ENCODE measurements at places on chromosomes 3 and 15.

- DNase-seq = no peak
These were observed 66.6 kb upstream of the PLCL2 start for GRCh38 chr3:16818194-16818593.

GRCh38 chr3:170707899-170708298 lies 122.0 kb upstream of the SLC7A14 start:
- DNase-seq = no peak

DNA sequence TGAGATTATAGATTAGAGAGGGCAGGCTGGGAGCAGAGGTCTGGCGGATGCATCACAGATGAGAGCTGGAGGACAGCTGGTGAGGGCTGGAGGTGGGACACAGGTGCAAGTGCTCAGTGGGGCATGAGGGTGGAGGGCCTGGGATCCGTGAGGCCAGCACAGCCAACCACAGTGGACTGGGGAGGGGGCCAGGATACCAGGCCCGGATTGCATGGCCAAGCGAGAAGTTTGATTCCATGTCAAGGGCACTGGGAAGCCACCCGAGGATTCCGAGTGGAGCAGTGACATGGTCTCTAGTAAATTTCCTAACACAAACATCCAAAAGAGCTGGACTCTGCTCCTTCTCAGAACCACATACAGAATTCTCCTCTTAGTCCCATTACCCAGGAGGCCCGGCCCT lies 44.0 kb upstream of the SLC41A3 start:
- no peak for DNase-seq

DNA sequence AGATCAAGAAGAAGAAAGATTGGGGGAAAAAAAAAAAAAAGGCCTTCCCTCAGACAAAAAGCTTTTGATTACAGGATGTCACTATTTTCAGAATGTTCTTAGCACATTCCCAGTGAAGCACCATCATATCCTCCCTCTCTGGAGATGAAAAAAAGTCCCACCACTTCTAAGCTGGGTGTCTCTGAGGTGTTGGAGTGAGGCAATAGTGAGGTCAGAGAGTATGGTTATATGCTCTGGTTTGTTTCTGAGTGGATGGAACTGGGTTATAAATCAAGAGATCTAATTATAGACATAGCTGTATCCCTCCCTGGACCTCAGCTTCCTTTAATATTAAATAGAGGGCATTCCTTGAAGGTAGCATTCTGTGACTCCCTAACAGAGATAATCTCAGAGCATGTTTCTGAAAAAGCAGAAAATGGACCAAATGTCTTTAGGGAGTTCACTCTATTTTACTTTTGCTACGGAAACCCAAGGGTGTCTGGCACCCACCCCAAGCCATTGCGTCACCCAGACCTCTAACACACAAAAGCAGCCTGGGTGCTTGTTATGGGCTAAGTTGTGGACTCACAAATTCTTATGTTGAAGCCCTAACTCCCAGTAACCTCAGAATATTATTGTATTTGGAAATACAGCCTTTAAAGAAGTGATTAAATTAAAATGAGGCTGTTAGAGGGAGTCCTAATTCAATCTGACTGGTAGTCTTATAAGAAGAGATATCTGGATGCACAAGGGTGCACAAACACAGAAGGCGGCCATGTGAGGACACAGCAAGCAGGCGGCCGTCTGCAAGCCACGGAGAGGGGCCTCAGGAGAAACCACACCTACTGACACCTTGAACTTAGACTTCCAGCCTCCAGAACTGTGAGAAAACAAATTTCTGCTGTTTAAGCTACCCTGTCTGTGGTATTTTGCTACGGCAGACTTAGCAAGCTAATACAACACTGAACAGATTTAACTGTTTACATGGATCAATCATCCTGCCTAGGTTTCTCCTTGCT lies 81.5 kb downstream of the MB21D2 start:
- DNase-seq = no peak
